Daoy (cell line): ENCODE measurements at places on chromosomes 4 and X. TPM values are rescaled to one million over a fixed set of nuclear protein-coding genes. Genes with fewer than 3 reads are reported as not detected.

GRCh38 chr4:68570122-68570507 is 6.0 kb downstream of the UGT2B17 start:
- DNase-seq: no peak

Gene KLB
- total RNA-seq: not detected in 2 replicates

- DNase-seq: no peak
These were observed 14.6 kb downstream of the HMX1 start for GRCh38 chr4:8856835-8857621.

Gene RBMX2
- total RNA-seq: 24.3 and 28.0 TPM in 2 replicates

DNA sequence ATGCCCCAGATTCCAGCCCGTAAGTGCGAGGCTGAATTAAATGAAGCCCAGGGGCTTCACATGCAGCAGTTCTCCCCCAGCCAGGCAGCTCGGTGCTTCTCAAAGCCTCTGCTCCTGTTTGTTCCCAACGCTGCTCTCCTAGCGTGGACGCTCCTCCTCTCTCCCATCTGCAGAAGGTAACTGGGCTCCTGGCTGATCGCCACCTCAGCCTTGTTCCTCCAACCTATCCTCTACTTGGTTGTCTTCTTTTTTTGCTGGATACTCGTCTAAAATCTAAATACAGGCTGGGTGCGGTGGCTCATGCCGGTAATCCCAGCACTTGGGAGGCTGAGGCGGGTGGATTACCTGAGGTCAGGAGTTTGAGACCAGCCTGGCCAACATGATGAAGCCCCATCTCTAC is 70.3 kb downstream of the NSUN7 start:
- DNase-seq: no peak

DNA sequence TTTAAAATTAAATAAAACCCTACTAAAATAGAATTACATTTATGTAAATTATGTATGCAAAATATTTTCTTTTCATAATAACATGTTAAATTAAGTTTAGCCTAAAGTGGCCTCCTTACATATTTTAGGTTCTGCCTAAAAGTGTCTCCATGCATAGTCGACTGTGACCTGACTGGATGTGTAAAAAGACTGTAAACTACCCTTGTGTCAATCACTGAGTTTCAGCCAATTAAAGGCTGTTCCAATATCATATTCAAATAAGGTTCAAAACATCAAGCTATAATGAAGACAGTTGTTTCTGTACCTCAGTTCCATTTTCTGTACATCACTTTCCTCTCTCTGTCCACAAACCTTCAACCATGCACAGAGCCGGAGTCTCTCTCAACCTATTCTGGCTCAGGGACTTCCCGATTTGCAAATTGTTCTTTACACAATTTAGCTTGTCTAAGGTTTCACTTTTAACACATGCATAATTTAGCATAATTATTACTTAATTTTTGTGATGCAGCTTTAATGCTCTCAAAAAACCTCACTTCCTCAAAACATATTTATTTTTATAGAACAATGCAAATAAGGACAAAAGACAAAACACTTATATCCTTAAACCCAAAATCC is 60.1 kb downstream of the SH3RF1 start:
- DNase-seq: no peak

Gene BMPR1B
- total RNA-seq: 1.7 and 2.0 TPM in 2 replicates

Gene UGT2B17
- not detected in 2 replicates for total RNA-seq

Gene BMX
- 0.06 TPM in 1 of 2 replicates, not detected in the other for total RNA-seq

GRCh38 chr4:119050527-119051090 is 85.0 kb upstream of the MYOZ2 start:
- no peak for DNase-seq

Gene ADH1B
- not detected in 2 replicates for total RNA-seq

Gene XAGE2
- total RNA-seq: not detected in 2 replicates

DNA sequence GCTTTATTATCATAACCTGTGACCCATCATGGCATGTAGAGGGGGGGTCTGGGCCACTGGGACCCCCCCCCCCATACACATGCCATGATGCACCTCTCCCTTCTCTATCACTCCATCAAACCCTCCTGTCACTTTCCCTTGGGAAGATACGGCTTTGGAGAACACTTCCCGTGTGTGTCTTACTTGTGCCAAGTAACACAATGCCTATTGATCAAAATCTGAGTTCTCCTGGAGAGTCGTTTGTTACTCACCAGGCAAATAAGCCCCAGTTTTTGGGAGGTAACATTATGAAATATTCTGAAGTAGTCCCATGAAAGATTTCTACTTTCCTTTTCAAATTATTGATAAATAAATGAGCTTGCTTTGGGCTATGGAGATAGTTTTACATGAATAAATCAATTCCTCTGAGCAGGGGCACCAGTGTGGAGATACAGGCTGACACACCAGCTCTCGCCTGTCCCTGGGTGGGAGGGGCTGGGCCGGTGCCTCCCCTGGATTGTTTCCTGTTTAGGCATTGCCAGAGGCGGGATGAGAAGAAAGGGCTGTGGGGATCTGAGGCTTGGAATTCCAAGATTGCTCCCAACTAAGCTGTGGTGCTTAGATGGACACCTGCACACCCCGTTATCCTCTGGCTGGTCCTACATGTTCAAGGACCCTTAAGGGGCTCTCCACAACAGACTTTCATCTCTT is 63.2 kb upstream of the WWC2 start:
- DNase-seq: peak; percentile 19

DNA sequence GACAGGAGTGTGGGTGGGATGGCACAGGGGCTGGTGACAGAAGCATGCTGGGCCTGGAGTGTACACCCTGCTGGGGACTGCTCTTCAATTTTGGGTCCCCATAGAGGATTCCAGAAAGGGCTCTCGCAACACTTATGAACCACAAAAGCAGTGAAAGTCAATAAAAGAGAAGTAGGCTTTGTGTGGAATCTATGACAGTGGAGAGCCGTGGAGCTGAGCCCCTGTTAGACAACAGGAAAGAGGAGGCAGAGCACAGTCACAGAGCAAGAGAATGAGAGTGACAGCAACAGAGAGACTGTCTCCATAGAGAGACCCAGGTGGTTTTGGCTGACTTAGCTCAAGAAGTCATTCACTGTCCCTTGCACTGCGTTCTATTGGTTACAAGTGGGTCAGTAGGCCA is 135.1 kb upstream of the ATP6AP2 start:
- no peak for DNase-seq

GRCh38 chr4:26384380-26385057 is 63.7 kb downstream of the RBPJ start:
- DNase-seq: no peak

Gene NSD2
- total RNA-seq: 60.2 and 75.1 TPM in 2 replicates

- DNase-seq: no peak
These were observed 272.9 kb downstream of the PPP1R2C start for GRCh38 chrX:42505016-42505415.

- no peak for DNase-seq
These were observed 1.5 kb upstream of the PRAF2 start for GRCh38 chrX:49075347-49075746.

Gene ERCC6L
- total RNA-seq: 11.1 and 11.8 TPM in 2 replicates

DNA sequence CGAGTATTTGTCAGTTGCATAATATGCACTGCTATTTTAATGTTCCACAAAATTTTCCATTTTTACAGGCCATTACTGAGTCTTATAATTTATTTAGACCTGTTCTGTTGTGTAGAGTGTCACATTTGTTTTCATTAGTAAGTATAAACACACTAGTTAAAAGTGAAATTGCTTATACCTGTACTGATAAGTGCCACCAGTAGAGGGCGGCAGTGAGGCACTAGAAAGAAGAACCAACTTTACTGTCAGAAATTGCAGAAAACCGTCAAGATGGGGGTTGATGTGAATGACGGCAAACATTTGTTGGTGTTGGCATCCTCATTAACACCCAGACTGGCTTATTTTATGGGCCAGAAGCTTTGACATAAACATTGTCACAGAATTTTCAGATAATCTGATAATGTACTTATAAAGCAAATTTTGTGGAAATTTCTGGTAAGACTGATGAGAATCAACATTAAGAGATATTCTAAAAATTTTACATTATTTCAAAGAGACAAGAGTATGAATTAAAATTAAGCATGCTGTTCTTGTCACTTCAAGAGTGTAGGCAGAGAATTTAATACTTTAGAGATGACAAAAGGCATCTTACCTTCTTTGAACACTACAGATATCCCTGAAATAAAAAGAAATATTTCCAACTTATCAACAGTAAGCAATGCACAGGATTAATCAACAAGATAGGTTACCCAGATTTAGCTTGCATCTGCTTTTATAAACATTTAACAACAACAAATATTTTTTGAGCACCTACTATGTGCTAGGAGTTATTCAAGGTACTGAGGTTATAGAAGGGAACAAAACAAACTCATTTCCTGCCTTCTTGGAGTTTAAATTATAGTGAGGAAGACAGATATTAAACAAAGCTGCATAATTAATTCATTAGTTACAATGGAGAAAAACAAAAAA is 24.9 kb downstream of the ALPK1 start:
- peak; percentile 25 for DNase-seq

DNA sequence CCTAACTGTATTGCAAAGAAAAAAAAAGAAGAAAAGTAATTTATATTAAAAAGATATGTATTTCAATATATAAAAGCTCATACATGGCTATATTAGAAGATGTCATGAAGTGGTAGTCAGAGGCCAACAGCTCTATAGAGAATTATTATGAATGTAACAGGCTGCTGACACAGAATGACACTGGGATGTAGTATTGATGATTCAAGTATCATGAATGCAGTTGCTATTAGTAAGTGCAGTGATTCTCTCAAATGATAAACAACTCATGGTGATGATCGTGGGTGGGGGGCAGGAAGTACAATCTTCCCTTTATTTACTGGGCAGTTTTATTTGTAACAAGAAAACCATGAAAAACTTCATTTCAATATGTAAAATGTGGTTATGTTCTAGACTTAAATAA is 124.6 kb downstream of the COL4A6 start:
- DNase-seq: no peak

- DNase-seq: no peak
These were observed 58.3 kb upstream of the CD99 start for GRCh38 chrX:2632533-2633504.

DNA sequence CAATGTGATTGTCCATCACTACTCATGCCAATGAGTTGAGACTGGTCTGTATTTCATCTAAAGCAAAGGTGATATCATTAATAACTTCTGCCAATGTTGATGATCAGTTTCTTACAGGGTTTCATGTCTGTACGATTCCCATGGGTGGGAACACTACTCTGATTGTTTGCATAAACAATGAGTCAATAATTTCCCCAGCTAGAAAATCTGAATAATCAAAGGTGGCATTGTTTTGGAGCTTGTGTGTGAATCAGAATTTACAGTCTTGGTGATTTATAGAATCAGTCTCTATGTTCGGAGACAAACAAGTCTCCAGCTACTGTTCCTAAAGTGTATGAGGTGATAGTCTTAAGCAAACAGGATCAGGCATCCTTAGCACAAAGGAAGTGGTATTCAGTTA is 35.5 kb upstream of the PARM1 start:
- no peak for DNase-seq

DNA sequence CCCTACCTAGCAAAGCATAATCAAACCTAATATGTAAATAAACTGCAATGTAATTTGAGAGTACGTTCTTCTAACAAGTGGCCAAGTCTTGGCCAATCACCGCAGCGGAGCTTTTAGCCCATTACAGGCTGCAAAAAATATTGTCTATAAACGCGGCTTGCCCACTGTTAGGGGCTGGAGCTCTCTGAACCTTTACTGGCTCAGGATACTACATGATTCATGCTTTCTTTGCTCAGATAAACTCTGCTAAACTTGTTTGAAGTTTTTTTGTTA is 990 bp upstream of the HADH start:
- DNase-seq: no peak

Gene SASH3
- not detected in 2 replicates for total RNA-seq

DNA sequence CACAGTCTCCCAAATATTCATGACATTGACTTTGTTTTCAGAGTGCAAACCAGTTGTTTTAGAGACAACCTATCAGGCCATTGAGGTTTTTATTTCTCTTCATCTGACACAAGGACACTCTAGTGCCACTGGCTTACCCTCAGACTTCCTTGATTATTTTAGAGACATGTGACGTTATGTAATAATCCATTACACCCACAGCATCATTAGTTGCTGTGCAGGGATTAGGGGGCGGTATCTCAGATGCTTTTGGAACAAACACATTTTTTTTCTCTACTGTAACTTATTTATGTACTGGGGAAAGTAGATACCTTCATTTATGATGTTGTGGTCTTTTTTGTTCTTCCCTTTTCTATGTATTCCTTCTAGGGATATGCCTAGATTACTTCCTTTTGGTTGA is 2293.1 kb downstream of the PCDH7 start:
- DNase-seq: no peak

GRCh38 chr4:65661471-65661870 is 8.8 kb downstream of the EPHA5 start:
- DNase-seq: no peak

Gene GABRQ
- 0.63 and 1.3 TPM in 2 replicates for total RNA-seq
